ENCODE measurements at places on chromosomes 5 and 9. TPM values are rescaled to one million over a fixed set of nuclear protein-coding genes. Genes with fewer than 3 reads are reported as not detected.

SCGB3A2 gene
- total RNA-seq, result not detected

PRR7 gene
- 21.5 TPM for total RNA-seq

CDC25C gene
- 29.4 TPM for total RNA-seq

CCDC152 gene
- total RNA-seq, result 4.0 TPM
